ENCODE measurements at places on chromosomes 7 and 10.
A peak's percentile ranks its signal among the peaks of the same experiment; 100 is the strongest.

DNA sequence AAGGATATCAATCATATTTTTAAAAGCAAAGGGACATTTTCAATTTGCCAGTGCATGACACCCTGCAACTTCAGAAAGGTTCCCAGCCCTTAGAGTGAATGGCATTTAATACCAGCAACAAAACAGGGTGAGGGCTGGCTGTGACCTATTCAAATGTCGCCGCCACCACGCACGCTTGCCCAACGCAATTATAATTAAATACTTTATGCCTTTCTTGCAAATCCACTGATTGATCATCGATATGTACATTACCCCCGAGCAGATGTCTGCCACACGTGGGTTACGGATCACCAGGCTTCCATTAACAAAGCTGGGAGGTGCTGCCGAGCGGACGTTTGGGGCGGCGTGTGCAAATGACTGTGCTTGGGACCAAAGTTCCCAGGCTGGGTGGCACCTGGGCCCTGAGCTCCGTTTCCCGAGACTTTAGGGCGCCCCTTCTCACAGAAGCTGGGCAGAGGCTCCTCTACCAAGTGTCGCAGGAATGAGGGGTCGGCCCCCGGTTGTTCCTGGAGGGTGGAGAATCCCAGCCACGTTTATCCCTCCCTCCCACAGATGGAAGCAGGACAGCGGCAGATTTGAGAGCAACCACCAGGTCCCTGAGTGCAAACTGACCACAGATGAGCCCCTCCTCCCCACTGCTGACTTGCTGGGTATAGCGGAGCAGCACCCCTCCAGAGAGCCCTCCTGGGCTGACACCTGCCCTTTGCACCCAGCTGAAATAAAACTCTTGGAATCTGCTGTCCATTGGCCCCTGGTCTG lies 3.9 kb downstream of the FOXL3 start:
- no peak for DNase-seq

GRCh38 chr7:155804897-155805825 lies 7.1 kb downstream of the SHH start:
- peak; percentile 49 for DNase-seq

GRCh38 chr10:109765838-109766237 lies 157.5 kb downstream of the XPNPEP1 start:
- DNase-seq = no peak

GRCh38 chr10:15433850-15434537 lies 62.9 kb upstream of the FAM171A1 start:
- DNase-seq = peak; percentile 60

DNA sequence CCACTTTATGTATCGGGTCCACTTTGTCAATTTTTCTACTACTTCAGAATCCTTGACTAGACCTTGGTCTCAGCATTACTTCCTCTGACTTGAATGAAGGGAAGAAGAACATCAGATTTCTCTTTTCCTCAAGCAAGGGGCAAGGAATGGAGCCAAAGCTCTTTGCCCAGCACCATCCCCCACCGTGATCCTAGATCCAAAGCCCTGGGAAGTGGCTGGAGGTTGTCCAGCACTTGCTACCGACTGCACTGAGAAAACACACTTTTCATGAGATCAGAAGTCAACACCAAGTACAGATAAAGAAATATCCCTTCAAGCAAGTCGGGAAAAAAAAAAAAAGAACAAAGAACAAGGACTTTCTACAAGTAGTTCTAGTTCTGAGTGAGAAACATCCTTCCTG lies 102.1 kb upstream of the DDC start:
- peak; percentile 73 for DNase-seq

DNA sequence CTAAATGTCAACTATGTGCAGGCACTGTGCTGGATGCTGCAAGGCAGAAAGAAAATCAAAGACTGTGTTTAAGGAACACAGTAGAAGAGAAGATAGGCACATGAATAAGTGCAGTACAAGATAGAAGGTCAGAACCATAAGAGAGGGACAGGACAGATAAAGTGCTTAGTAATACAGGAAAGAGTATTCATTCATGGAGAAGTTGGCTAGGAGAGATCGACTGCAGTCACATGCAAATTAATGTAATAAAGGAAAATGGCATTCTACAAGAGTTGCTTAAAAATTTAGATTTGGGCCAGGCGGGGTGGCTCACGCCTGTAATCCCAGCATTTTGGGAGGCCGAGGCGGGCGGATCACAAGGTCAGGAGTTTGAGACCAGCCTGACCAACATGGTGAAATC lies 24.8 kb downstream of the KIF5B start:
- DNase-seq = no peak

- DNase-seq = no peak
Measured at GRCh38 chr7:2894118-2894940, 50.2 kb upstream of the GNA12 start.

DNA sequence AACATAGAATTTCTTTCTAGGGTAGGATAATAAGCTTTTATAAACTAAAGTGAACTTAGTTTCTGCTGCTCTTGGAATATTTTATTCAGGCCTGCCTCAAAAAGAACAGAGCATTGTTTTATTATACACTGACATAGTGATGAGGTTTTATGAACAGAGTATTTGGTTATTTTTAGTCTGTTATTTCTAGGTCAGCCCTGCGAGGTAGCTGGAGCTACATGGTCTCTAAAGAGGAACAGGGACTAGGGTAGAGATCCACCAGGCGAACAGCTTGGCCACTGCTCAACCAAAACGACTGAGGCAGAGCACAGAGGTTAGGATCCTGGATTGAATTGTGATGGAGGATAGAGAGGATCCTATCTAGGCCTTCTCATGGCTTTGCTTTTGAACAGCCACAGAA lies 53.0 kb downstream of the MKX start:
- DNase-seq = no peak

All from RPMI7951 (cell line).